NCI-H2227 treated with DMSO at 0.1 percent for 48 hours (cell line): ENCODE measurements at places on chromosomes 6 and 20.
A peak's percentile ranks its signal among the peaks of the same experiment; 100 is the strongest.

- no peak for DNase-seq
Measured at GRCh38 chr6:104750449-104750848, 109.3 kb downstream of the HACE1 start.

- no peak for DNase-seq
Measured at GRCh38 chr6:152026291-152026690, 218.8 kb downstream of the ESR1 start.

- no peak for DNase-seq
Measured at GRCh38 chr6:35090734-35091133, 50.4 kb downstream of the TCP11 start.

- no peak for DNase-seq
Measured at GRCh38 chr6:69914015-69914485, 47.7 kb downstream of the COL19A1 start.

DNA sequence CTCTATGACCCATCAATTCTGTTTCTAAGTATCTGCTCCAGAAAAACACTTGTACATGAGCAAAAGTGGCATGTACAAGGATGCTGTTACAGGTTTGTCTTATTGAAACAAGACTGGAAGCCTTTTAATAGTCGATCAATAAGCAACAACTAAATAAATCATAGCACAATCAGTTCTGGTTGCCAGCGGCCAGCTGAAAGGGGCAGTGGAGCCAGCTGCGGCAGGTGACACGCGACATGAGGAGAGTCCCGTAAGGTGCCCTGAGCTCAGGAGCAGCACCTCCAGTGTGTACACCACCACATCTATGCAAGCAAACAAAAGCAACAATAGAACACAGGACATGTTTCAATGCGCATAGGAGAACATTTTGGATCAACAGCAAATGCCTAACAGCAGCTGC is 20.7 kb upstream of the NNAT start:
- DNase-seq, result no peak

GRCh38 chr6:24949020-24949569 is 13.3 kb upstream of the RIPOR2 start:
- no peak for DNase-seq

GRCh38 chr6:111997078-111997852 is 56.6 kb upstream of the CCN6 start:
- DNase-seq, result peak; percentile 61

DNA sequence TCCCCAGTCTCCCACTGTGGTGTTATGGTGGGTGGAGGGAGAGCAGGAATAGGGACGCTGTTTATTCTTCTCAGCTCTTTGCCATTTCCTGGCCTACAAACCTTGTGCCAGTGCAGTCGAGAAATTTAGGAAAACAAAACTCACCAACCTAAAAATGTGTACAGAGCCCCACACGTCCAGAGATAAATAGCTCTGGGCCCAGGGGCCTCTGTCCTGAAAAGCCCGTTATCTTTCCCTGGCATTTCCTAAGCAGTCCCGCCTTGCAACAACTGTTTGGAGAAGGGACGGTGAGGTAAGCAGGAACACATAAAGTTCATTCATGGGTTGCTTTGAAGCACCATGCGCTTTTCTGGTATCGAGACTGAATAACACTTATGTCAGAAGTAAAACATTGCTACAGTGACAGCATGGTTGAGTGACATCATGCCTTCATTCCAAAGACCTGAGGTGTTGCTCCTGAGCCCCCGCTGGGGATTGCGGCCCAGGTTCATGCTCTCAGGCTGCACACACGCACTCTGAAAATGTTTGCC is 80.1 kb upstream of the NXT1 start:
- no peak for DNase-seq

GRCh38 chr20:10329387-10330005 is 104.5 kb downstream of the MKKS start:
- no peak for DNase-seq

GRCh38 chr6:41663568-41663967 is 25.3 kb downstream of the MDFI start:
- no peak for DNase-seq

DNA sequence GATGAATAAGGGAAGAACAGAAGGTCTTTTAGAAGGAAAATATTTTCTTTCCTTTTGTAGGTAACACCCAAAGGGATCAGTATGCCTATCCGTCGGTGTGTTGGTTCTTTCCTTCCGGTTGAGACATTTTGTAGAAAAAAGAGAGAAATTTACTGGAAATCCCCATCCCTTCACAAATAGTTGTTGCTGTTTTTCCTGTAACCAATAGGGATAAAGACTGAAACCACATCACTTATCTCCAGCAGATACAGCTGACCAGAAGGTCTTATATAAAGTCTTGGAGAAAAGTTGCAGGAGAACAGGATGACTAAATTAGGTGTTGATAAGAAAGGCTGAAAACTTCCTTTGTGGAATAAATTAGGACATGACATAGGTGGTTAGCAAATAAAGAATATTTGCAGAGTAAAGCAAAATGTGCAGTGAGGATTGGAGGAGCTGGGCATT is 14.8 kb upstream of the HLA-DRB1 start:
- no peak for DNase-seq

DNA sequence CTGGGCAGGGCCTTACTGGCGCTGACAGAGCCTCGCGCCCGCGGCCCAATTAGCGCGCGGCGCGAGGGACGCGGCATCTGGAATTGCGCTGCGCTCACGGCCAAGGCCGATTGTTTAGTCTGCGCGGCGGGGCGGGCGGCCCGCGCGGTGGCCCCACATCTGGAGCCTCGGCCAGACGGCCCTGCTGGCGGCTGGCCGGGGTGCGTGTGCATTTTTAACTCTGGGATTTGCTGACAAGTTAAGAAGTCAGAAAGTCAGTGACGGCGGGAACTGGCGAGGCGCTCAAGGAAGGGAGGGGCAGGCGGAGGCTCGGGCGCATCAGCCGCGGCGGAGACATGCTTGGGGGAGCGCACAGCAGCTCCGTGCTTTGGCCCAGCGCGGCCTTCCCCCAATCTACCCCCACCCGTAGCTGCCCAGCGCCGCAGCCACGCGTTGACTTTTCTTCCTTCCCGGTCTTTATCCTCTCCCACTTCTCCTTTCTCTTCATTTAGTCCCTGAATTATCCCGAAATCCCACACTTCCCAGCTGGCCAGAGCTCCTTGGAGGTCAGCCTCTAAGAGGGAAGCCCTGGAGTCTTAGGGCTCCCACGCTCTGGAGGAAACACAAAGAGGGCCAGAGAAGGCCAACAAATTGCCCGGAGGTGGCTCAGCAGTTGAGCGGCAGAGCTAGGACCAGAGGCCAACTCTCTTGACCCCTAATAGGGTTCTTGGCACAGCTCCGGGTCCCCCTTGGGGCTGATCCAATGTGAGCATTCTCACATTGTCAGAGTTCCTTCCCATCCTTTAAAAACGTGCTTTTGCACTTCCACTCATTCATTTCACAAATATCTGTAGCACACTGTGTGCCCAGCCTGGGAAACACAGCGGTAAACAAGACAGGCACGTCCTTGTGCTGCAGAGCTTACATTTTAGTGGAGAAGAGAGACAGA is 40.8 kb upstream of the FOXP4 start:
- no peak for DNase-seq

DNA sequence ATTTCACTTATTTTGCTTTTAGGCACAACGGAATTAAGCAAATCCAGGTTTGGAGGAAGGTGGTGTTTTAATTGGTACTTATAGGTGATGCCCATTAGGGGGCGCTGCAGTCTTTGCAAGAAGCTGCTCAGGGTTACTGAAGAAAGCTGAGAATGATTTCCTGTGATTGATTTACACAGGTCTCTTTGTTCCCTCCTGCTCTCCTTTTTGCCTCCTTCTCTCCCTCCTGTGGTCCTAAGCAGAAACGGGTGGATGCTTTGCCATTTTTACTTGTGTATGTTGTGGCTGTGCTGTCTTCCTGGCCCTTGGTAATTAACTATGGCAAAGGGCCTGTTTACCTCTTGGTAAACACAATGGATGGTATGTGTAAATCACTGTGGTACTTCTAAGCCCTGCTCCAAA is 97.8 kb downstream of the ANKS1A start:
- DNase-seq, result peak; percentile 76

GRCh38 chr6:92521553-92521952 is 897.8 kb downstream of the EPHA7 start:
- DNase-seq, result no peak

GRCh38 chr6:148987982-148988381 is 241.2 kb downstream of the UST start:
- no peak for DNase-seq

DNA sequence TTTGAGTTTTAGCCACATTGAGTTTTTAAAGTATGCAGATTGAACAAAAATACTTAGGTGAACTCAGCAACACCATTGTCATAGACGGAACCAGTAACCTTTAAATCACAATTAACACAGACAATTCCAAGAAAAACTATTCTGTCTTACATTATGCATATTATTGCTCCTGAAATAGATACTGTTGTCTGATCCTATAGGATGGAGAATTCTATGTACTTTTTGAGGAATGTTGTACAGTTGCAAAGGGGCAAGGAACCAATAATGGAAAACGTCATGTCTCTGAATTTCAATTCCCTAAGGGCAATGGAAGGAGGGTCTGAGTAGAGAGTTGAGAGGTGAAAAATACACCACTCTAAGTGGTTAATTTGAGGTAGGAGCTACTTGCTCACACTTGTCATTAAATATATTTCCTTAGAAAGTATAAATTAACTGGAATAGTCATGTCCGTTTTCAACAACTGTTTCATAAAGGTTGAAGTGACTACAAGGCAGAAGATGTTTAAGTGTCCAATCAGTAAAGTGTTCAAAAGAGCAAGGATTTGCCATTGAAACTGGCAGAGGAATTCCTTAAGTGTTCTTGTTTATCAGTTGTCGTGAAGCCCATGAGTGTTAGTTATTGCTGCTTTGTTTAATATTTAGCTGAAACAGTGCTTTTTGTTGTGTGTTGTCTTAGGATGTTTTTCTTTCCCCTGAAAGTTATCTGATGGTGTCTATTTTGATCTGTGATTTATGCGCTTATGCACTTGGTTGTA is 1.3 kb downstream of the NKAIN2 start:
- no peak for DNase-seq

GRCh38 chr20:59636766-59637370 is 32.5 kb downstream of the PHACTR3 start:
- DNase-seq, result no peak

GRCh38 chr6:109093732-109094415 is 772 bp downstream of the SESN1 start:
- DNase-seq, result peak; percentile 20

DNA sequence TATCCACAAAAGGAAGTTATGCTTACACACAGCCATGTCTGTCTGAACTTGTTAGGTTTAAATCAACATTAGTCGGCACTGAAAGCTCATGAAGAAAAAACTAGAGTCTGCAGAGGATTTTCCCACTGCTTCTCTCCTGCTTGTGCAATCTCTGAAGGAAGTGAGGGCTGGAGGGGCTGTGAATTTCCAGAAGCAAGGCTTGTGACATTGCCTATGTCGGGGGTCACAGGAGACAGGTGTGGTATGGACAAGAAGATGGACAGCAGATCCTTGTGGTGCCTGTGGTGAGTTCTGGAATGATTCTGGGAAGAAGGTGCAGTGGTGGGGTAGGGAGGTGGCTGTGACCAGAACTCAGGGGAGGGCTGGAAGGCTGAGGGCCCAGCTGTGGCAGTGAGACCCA is 84.3 kb upstream of the TRAF3IP2 start:
- DNase-seq, result no peak

GRCh38 chr6:11921017-11921438 is 91.1 kb upstream of the HIVEP1 start:
- DNase-seq, result no peak

- no peak for DNase-seq
Measured at GRCh38 chr20:15814360-15814759, 758.9 kb downstream of the KIF16B start.

GRCh38 chr20:49724408-49725223 is 10.9 kb upstream of the B4GALT5 start:
- DNase-seq, result no peak

DNA sequence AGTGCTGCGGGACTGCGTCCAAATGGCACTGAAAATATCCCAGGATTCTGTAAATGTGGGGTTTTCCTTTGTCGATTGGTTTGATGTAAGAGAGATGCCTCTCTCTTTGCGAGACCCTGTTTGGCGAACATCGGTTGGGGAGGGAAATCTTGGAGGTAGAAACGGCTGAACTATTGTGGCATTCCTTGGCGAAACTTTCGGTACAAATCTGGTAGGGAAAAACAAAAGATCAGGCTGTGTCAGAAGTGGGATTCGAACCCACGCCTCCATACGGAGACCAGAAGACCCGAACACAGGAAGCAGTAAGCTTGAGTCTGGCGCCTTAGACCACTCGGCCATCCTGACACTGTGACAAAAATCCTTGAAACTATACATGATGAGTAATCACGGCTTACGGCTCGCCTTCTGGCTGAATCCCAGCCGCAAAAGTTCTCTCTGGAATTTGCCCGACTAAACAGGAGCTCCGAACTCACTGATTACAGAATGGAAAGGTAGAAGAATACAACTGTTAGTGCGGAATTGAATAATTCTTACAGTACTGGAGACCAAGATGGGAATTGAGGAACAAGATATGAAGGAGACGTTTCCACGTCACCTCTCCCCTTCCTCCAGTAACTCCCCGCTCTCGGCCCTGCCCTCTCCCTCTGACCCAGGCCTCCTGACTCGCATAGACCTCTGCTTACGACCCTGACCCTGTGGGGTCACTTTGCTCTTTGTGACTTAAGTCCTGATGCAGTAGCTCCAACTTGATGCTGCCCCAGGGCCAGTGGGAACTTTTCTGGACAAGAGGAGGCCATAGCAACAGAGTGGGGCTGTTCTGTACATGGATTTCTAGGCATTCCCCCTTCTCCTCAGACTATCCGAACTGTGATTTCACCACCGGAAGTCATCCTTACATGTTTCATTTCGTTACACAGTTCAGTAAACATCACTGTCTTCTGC is 132.8 kb upstream of the ZNF184 start:
- DNase-seq, result peak; percentile 43

DNA sequence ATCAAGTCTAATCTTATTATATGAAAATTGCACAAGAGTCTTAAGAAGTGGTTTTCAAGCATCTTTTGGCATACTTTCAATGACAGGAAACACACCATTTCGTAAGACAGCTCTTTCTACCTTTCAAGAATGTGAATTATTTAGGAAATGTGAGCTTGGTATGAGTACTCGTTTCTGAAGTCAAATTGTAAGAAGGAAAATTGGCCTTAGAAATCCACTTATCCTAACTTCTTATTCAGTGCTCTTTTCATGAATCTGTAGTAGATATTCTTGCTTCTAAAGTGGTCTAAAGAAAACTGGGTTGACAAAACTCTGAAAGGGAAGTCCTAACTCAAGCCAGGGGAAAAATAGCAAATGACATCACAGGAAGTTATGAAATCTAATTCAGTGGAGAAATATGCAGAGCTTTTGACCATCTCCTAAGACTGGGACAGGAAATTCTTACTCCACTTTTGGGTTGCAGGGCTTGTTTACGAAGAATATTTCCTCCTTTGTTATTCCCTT is 38.5 kb upstream of the OGFRL1 start:
- no peak for DNase-seq

GRCh38 chr20:50536333-50536732 is 26.1 kb downstream of the PTPN1 start:
- DNase-seq, result peak; percentile 45
